NCI-H2171 (cell line): ENCODE measurements at places on chromosomes 16 and 17.

- DNase-seq = peak; percentile 93
Observed at GRCh38 chr17:50365165-50365564, 7.8 kb downstream of the MRPL27 start.

GRCh38 chr17:17560975-17561374 is 30.5 kb downstream of the PEMT start:
- no peak for DNase-seq

GRCh38 chr16:27566417-27566816 is 16.5 kb downstream of the KATNIP start:
- DNase-seq = no peak

- no peak for DNase-seq
Observed at GRCh38 chr17:67289181-67289876, 44.3 kb upstream of the HELZ start.

DNA sequence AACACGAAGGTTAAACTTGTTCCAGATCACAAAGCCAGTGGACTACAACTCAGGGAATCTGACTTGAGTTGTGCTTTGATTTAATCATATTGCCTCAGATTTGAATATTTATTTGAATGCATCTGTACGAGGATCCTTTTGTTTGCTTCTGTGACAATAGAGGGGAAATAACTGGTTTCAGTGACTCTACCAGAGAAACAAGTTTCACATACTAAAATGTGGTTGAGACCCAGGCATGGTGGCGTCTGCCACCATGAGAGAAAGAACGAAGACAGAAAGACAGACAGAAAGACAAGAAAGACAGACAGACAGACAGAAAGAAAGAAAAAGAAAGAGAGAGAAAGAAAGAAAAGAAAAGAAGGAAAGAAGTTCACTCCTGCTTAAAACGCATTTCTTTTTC is 24.0 kb downstream of the YWHAE start:
- DNase-seq = no peak

GRCh38 chr17:75572713-75573539 is 14.7 kb upstream of the MYO15B start:
- DNase-seq = no peak

- DNase-seq = no peak
Observed at GRCh38 chr16:34054137-34054536, 594.7 kb downstream of the TP53TG3F start.

DNA sequence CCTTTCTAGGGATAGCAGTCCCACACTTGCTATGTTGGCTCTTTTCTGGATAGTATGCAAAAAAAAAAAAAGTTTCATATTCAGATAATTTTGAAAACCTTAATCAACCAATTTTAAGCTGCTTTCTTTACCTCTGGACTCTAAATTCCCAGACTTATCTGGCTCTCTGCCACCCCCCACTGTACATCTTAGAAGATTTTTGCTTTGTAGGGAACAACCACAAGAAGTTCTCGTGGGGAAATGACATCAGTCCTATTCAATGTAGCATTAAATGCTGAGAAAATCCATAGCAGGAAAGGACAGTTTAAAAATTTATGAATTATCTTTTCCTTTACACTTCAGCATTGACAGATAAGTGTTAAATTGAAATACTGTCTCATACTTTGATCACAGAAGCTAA is 562.7 kb upstream of the HSBP1 start:
- DNase-seq = no peak

- DNase-seq = peak; percentile 34
Observed at GRCh38 chr17:50575581-50576210, 15.2 kb downstream of the CACNA1G start.

GRCh38 chr16:57297856-57298255 is 13.4 kb upstream of the PLLP start:
- no peak for DNase-seq

- peak; percentile 80 for DNase-seq
Observed at GRCh38 chr17:27319541-27320221, 25.8 kb downstream of the WSB1 start.

DNA sequence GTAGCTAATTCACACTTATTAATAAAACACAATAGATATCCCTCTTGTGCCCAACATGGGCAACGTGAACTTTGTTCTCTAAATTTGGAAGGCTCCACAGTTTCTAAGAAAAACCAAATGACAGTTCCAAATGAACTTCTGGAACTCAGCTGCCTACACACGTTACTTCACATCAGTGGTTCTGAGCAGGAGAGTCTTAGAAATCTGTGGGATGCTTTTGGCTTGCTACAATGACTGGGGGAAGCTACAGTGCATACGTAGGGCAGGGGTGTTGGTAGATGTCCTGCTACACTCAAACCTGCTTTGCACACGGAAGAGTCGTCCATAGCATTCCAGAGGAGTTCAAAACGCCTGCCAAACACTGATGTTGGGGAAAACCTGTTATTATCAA is 8.0 kb downstream of the TXNDC11 start:
- DNase-seq = no peak

- no peak for DNase-seq
Observed at GRCh38 chr17:83152227-83152744, 72.9 kb downstream of the METRNL start.

- DNase-seq = no peak
Observed at GRCh38 chr17:80639658-80640057, 95.0 kb downstream of the RPTOR start.

- DNase-seq = no peak
Observed at GRCh38 chr17:13102477-13102876, 84.7 kb upstream of the ELAC2 start.

DNA sequence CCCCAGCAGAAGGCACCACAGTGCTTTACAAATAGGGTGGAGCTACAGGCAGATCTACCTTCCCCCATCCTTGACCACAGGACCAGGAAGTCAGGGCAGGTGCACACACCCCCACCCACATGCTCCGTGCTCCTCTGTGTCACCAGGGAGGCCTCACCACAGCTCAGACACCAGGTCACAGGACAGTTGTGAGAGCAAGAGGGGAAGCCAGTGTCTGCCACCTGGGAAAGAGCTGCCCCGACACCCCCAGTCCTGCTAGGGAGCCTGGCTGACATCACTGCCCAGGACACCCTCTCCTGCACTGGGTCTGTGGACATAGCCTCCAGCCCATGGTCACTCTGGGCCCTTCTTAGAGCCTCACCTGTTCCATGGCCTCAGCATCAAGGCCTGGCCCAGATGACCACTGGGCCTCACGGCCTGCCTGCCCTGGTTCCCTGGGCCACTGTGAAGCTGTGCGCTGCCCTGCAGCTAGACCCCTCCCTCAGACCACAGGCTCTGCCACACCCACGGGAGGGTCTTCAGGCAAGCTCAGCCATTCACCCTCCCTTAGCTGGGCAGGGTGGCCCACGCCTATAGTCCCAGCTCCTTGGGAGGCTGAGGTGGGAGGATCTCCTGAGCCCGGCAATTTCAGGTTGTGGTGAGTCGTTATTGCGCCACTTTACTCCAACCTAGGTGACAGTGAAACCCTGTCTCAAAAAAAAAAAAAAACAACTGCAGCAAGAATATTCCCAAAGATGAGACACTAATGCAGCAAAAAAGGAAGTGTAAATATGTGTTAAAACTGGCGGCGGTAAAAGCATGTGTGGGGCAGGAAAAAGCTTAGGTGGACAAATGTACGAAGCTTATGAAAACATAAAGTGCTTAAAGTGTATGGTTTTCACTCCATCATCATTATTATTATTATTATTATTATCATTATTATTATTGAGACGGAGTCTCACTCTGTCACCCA is 14.2 kb downstream of the POLR3K start:
- no peak for DNase-seq

GRCh38 chr16:57610611-57611010 is 17.8 kb upstream of the ADGRG1 start:
- no peak for DNase-seq

DNA sequence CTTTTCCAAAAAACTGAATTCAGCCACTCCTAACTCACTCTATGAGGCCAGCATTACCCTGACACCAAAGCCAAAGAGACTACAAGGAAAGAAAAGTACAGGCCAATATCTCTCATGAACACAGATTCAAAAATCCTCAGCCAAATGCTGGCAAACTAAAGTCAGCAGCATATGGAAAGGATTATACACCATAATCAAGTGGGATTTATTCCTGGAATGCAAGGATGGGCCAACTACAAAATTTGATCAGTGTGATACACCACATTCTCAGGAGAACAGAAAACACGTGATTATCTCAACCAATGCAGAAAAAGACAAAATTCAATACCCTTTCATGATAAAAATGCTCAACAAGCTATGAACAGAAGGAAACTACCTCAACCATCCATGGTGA is 7.7 kb upstream of the AATK start:
- no peak for DNase-seq
